ENCODE measurements at places on chromosomes 6 and 20.

GRCh38 chr6:53306819-53307347 lies 41.9 kb downstream of the ELOVL5 start:
- DNase-seq: peak; percentile 54

DNA sequence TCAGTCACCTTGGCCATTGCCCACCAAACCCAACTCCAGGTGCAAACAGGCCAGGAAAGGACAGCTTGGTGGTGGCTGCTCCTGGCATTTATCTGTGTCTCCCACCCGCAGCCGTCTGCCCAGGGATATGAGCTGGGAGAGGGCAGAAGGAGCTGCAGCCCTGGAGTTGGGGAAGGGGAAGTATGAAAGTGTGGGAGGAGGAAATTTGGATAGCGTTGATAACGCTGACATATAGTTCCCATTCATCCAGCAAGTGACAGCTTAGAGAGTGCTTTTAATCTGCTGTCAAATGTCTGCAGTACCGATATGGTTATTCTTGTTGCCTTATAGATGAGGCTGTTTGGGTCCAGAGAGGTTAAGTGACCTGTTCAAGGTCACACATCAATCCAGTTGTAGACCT lies 741 bp downstream of the KCNK16 start:
- no peak for DNase-seq

DNA sequence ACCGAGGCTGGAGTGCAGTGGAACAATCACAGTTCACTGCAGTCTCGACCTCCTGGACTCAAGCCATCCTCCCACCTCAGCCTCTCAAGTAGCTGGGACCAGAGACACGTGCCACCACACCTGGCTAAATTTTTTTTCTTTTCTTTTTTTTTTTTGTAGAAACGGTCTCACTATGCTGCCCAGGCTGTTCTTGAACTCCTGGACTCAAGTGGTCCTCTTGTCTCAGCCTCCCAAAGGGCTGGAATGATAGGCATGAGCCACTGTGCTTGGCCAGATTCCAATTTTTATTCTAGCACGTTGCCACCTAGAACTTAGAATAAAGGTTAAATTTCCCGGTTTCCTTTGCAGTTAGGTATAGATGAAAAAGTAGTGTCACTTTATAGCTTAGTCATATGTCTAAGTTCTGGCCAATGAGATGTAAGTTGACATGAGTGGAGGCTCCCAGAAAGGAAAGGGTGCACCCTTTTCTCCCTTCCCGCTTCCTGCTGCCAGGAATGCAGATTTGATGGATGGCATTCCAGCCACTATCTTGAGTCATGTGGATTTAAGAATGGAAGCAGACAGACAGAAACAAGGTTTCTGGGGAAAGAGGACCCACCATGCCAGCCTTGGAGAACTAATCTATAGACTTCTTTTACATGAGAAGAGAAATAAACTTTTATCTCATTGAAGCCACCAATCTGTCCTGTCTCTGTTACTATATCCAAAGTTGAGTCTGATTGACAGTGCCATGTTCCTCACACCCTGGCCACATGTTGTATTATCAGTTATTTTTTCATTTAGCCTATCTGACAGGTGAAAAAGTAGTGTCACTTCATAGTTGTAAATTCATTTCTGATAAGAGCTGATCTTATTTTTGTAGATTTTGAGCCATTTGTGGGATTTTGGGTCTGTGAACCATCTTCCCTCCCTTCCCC lies 60.6 kb upstream of the NCOA3 start:
- DNase-seq: peak; percentile 73

DNA sequence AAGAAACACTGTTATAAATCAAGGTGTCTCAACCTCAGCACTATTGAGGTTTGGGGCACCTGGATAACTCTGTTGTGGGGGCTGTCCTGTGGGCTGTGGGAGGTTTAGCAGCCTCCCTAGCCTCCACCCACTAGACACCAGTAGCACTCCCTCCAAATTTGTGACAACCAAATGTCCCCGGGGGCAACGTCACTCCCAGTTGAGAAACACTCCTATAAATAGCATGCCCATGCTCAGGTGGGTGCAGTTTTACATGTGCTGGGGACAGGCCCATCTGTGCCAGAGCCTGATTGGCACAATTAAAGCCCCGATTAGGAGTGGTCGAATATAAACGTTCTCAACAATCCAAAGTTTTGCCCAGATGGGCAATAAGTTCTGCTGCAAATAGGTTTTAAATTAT lies 78.9 kb downstream of the FAM50B start:
- DNase-seq: no peak

- peak; percentile 56 for DNase-seq
Observed at GRCh38 chr6:344816-345340, 46.7 kb upstream of the IRF4 start.

DNA sequence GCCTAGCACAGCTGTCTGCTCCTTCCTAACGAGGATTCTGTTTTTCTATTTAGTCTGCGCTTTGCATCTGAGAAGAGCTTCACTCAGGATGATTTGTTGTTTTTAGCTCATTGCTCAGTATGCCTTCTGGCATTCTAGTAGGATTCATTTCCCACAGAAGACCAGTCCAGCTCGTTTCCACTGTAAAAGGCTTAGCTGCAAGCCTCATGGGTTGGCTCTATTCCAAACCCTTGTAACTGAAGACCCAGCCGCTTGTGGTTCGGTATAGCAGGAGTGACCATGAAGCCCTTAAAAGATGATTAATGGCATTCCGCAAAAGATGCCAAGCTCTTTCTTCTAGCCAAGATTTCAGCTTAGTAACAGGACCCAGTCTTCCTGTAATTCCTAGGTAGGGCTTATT lies 7.2 kb downstream of the ADGRF1 start:
- peak; percentile 97 for DNase-seq

GRCh38 chr20:58070664-58071196 lies 157.7 kb downstream of the ANKRD60 start:
- no peak for DNase-seq

DNA sequence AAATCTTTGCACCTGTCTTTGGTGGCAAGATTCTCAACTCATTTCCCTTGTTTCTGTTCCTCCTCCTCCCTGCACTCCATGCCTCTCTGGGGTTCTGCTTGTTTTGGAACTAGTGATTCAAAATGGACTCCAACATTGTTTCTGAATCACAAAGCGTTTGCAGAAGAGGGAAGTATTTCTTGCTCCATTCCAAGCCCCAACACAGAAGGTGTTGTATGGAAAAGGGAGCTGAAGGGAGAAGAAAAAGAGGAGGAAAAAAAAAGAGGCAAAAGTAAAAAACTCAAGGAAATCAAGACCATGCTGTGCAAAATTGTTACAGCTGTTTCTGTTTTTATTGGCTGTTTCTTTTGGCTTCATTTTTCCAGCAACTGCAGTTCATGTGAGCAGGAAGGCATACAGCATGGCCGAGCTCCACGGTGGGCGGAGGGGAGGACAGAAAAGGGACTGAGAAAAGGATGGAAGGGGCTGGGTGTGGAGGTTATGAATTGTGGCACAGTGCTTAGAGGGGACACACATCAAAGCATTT lies 66.9 kb upstream of the PRL start:
- DNase-seq: peak; percentile 33
